ENCODE measurements at places on chromosomes 3 and 15.

GRCh38 chr15:41955807-41956525 is 16.4 kb downstream of the EHD4 start:
- no peak for DNase-seq

DNA sequence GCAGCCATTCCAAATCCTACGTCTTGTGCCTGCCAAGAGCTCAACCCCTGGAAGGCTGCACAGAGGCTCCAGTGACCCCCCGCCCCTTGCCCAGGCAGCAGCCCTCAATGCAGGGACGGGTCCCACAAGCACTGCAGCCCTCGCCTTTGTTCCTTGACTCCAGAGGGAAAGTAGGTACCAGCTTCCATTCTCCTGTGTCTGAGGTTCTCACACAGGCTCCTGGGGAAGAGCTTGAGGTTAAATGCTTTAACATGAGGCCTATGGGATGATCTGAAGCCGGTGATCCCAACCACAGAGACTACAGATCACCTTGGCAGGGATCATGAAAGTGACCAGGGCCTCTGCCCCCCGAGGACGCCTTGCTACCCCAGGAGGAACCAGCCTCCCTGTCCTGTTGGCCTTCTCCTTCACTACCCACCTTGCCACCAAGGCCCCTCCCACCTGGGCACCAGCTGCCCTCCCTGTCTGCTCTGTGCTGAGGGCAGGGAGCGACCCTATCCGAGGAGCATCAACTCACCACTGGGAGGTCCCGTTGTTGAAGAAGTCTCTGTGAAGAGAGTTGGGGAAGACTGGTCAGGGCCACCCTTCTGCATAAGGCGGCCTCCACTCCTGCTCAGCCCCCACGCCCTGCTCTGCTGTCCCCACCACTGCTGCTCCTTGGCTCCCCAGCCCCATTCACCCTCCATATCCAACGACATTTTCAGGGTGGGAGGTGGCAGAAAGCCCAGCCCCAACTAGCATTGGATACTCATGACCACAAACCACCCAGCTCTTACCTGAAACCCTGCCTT is 95.3 kb downstream of the SEC22A start:
- DNase-seq, result no peak

DNA sequence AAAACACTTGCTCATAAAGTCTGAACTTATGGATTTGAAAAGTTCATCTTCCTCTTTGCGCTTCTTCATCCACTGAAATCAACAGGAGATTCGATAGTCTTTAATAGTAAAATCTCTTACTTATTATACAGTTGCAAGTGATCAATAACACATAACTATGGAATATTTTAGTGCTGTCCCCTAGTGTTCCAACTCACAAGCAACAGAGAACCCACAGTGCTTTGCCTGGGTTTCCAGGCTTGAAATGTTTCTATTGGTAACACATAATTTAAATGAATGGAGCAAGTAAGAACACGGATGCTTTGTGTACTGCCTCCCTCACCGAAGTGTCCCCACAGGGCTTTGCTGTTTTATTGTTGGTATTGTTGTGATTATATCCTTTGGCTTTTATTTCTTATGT is 93.5 kb downstream of the WDR72 start:
- no peak for DNase-seq

GRCh38 chr3:40173227-40173721 is 136.2 kb upstream of the EIF1B start:
- peak; percentile 80 for DNase-seq

- DNase-seq, result no peak
Measured at GRCh38 chr3:3447641-3448040, 268.1 kb upstream of the CRBN start.

DNA sequence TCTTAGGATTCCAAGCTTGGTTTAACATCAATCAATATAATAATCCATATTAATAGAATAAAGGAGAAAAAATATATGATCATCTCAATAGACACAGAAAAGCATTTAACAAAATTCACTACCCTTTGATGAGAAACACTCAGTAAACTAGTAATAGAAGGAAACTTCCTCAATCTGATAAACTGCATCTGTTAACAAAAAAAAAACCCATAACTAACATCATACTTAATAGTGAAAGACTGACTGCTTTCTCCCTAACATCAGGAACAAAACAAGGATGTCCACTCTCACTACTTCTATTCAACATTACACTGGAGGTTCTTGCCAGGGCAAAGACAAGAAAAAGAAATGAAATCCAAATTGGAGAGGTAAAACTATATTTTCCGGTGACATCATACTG is 30.5 kb downstream of the LRRK1 start:
- no peak for DNase-seq

- DNase-seq, result no peak
Measured at GRCh38 chr15:26954403-26954802, 16.6 kb upstream of the GABRG3 start.

DNA sequence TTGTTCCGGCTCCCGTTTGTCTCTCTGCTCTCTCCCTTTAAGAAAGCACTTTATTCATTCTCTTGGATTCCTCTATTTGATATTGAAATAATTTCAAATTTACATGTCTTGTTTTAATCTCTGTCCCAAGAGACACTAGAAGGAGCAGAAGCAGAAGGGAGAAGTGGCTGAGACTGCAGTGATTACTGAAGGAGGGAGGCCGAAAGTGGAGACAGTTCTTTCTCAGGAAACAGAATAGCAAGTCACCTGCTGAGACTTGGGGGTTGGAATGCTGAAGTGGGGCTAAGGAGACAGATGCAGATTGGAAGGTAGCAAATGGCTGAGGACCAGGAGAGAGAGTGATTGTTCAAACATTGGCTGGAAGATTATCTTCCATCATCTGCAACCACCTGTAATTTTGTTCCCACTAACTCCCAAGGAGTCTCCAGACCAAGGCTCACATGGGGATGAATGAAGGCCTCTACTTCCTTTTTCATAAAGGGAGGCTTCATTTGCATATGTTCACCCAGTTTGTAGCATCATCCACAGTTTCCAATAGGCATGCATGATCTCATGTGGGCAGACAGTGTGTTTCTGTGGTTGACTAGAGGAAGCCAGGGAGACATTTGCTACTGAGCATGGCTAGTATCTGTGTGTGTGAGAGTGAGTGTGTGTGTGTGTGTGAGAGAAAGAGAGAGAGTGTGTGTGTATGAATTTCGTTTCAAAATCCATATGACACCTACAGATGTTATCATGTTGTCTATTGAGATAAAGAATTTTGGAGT is 24.0 kb downstream of the LTF start:
- DNase-seq, result no peak

- DNase-seq, result peak; percentile 68
Measured at GRCh38 chr3:188006726-188007393, 147.1 kb upstream of the LPP start.

- no peak for DNase-seq
Measured at GRCh38 chr15:37599156-37599555, 335.3 kb upstream of the TMCO5A start.

GRCh38 chr3:132290833-132291232 is 26.4 kb upstream of the ACP3 start:
- DNase-seq, result no peak

DNA sequence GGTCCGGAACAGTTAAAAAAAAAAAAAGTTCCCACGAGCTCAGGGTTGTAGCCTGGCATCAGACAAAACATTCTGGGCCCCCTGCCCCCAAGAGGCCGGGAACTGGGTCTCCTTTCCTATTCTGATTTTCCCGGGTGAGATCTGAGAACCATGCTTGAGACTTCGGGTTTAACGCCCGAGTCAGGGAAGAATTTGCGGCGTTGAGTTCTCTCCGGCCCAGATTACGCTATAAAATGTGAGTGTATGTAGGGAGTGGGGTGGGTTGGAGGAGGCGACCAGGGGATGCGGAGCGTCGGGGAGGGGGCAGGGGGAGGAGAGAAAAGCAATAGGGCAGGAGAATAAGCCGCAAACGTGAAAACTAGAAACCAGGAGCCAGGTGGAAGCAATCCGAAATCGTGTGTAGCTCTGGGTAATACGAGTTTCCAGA is 2.7 kb downstream of the ZIC1 start:
- no peak for DNase-seq

DNA sequence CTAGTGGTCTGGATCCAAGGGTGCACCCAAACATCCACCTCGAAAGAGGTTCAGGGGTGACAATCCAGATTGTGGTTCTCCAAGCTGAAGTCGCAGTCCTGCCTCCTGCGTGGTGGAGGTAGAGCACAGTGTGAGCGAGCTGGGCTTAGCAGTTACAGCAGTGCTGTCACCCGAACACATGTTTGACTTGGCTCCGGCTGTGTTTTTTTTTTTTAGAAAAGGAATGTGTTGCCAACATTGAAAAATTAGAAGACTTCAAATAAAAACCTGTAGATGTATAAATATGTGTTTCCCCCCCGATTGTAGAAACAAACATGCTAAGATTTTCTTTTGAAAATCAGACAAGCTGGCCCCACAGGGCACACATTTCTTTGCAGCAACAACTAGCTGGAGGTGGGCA is 530.8 kb downstream of the SHQ1 start:
- no peak for DNase-seq

DNA sequence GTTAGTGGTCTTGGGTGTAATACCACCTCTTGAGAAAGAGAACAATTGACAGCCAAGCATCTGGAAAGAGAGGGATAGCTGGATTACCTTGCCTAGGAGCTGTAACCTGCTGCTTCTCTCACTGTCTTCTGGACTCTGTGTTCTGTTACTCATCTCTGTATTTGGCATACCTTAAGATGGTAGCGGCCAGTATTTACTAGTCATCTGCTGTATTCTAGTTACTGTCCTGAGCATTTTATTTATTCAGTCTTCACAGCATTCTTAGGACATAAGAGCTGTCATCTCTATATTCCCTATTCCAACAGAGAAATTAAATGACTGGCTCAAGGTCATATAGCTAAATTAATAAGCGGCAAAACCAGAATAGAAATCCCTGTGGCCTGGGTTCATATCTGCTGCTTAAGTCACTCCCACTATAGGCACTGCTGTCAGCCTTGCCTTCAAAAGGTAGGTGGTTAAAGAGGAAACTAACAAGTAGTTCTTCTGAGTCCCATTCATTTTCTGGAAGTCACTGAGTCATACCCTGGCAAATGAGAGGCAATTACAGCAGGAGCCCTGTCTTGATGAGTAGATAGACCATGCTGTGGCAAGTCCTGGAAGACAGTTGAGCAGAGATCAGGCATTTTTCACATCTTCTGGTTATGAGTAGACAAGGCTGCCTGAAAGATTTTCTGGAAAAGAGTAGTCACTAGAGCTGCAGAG is 68.2 kb downstream of the RAB7A start:
- no peak for DNase-seq

DNA sequence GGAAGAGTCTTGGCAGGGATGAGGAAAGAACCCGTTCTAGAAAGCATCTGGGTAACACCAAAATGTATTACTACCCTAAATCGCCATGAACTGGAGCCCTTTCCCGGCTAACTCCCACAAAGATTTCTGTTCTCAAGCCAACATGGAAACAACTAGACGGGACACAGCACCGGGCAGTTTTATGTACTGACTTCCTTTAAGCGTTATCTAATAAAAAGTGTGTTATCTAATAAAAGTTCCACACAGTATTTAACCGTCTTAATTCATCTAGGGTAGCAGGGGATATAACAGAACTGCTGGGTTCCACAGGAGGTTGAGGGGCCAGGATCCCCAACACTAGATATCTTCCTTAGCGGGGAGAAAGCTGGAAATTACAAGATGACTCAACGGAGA is 347 bp upstream of the C3orf62 start:
- DNase-seq, result no peak

Data from hypothalamus (tissue), 51 donors.